ENCODE measurements at places on chromosomes 2 and 18.

GRCh38 chr2:205427112-205427511, 255.2 kb upstream of the NRP2 start:
- peak; percentile 43 for DNase-seq

- DNase-seq: peak; percentile 57
These were observed 1.3 kb upstream of the PRKCE start for GRCh38 chr2:45649858-45650811.

DNA sequence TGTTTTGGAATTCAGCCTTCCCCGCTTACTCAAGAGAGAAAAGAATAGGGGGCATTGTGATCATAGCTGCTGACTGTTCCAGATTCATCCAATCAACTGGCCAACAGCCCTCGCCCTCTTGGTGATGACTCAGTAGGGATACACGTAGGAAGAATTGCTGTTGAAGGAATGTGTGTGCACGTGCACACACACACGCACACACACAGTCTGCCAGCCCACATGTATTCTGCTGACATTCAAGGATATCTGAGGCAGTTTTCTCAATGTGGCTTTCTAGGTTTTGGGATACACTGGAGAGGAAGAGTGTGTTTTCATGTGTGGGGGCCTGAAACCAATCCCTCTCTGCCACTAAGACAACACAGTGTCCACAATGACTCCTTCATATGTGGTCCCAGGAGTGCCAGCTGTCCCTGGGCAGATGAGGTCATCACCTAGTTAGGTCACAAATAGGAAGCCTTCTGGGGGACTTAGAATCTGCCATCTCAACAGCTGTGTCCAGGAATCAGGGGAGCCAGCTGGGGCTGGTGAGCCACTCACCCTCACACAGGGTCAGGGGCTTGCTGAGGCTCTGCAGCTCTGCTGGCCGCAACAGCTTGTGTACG, 352.6 kb downstream of the SS18 start:
- DNase-seq: peak; percentile 98

- no peak for DNase-seq
These were observed 46.3 kb downstream of the MERTK start for GRCh38 chr2:111944531-111945210.

GRCh38 chr2:216118474-216118873, 9.3 kb downstream of the XRCC5 start:
- peak; percentile 40 for DNase-seq

GRCh38 chr2:136189221-136189782, 71.4 kb upstream of the CXCR4 start:
- no peak for DNase-seq

GRCh38 chr2:225938991-225939390, 539.5 kb downstream of the NYAP2 start:
- no peak for DNase-seq

- DNase-seq: no peak
These were observed 308.4 kb upstream of the RAB12 start for GRCh38 chr18:8300751-8301410.

GRCh38 chr2:234438305-234438977, 58.4 kb downstream of the ARL4C start:
- no peak for DNase-seq

- no peak for DNase-seq
These were observed 102.2 kb upstream of the KCTD1 start for GRCh38 chr18:26650310-26651268.

DNA sequence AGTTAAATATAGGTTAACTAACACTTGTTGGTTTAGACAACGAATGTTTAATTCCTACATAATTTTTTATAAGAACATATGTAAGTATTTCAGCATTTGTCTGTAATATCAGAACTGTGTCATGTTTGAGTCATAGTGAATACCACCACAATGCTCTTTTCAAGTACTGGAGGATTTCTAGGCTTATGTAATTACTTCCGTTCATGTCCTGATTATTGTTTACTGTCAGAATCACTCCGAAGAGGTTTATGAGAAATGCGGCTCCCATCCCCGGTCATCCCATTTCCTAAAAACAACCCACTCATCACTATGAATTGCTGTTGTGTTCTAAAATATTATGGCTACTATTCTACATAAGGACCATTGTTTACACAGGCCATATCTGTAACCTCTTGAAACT, 45.1 kb downstream of the CDH19 start:
- DNase-seq: no peak

All from AG10803 (cell line).